ENCODE measurements at places on chromosomes 1 and 21. TPM values are rescaled to one million over a fixed set of nuclear protein-coding genes. Genes with fewer than 3 reads are reported as not detected.

S100A16 gene
- 81.9 TPM for total RNA-seq

NUP133 gene
- total RNA-seq = 51.4 TPM

S100A1 gene
- 132 TPM for total RNA-seq

VWA5B1 gene
- not detected for total RNA-seq

TRPM2 gene
- total RNA-seq = 0.12 TPM

FCGR3A gene
- not detected for total RNA-seq

A3GALT2 gene
- not detected for total RNA-seq

LIN9 gene
- 14.8 TPM for total RNA-seq

PCP4 gene
- total RNA-seq = 1.2 TPM

SEMA4A gene
- 1.8 TPM for total RNA-seq

ESRRG gene
- total RNA-seq = not detected

MLLT11 gene
- total RNA-seq = 8.1 TPM

TMEM200B gene
- 21.2 TPM for total RNA-seq

NIBAN1 gene
- total RNA-seq = 0.62 TPM

SLC16A4 gene
- 0.85 TPM for total RNA-seq

GOLT1A gene
- total RNA-seq = not detected

SPRR4 gene
- total RNA-seq = not detected

PCSK9 gene
- total RNA-seq = 0.06 TPM

CCDC27 gene
- not detected for total RNA-seq

ZMYND12 gene
- 1.0 TPM for total RNA-seq

OR10J1 gene
- not detected for total RNA-seq

SPRR2F gene
- total RNA-seq = not detected

LAMC2 gene
- total RNA-seq = 0.68 TPM

H6PD gene
- total RNA-seq = 17.6 TPM

LDLRAD1 gene
- total RNA-seq = not detected

OVAAL gene
- total RNA-seq = not detected

LRRC40 gene
- total RNA-seq = 70.1 TPM

CFHR5 gene
- total RNA-seq = not detected

PGLYRP4 gene
- total RNA-seq = not detected

SPATA6 gene
- total RNA-seq = 18.5 TPM

FCGR2B gene
- not detected for total RNA-seq

BRINP2 gene
- total RNA-seq = not detected

ZSWIM5 gene
- 3.3 TPM for total RNA-seq

CITED4 gene
- 2.3 TPM for total RNA-seq

SLC45A3 gene
- total RNA-seq = 4.4 TPM

LRRC38 gene
- total RNA-seq = not detected

KRTCAP2 gene
- total RNA-seq = 223 TPM

C8A gene
- total RNA-seq = not detected
